ENCODE measurements at places on chromosomes 11 and 22.

DNA sequence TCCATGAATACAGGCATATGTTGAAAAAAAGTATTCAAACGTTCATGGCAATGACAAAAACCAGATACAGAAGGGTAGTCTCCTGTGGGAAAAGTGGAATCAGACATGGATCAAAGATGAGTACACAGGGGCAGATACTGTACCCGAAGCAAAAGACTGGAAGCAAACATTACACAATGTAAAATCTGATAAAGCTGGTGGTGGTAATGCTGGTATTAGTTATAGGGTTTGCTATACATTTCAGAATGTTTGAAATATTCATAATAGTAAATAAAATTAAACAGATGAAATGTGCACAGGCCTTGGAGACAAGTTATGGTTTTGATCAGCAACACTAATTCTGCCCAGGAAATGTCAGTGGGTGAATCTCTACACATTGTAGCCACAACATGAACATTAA lies 607.6 kb downstream of the SOX6 start:
- DNase-seq: no peak

DNA sequence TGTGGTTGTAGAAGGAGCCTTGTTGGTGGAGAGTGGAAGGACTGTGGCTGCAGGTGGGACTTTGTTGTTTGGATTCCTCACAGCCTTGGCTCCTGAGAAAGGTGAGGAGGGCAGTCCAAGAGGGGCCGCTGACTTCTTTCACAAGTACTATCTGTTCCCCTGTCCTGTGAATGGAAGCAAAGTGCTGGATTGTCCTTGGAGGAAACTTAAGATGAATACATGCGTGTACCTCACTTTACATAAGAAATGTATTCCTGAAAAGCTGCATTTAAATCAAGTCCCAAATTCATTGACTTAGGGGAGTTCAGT lies 2.4 kb downstream of the FUT4 start:
- no peak for DNase-seq

DNA sequence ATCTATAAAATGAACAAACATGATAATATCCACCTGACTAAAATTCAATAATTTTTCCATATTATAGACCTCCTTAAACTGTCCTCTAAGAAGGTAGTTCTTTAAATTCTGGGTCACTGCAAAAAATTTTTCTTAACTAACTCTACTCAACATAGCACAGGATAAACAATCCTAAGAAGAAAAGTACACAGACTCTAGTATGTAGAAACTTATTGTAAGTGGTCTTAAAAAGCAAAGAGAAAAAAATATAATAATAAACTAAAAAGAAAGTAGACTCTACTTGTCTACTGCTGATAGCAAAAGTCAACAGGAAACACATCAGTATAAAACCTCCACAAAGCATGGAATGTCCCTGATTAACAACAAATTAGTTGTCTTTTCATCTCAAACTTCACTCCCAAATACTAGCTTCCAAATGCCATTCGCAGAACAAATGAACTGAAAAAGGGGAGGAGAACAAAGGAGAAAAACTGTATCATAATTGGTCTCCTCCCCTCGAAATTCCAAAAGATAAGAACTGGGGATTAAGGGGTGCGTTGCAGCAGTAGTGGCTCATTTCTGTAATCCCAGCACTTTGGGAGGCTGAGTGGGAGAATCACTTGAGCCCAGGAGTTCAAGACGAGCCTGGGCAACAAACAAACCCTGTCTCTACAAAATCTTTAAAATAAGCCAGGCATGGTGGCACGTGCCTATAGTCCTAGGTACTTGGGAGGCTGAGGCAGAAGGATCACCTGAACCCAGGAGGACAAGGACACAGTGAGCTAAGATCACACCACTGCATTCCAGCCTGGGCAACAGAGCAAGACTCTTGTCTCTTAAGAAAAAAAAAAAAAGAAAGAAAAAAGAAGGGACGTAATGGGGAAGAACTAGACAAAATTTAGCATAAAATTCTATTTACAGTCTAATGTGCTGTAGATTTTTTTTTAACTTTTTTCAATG lies 6.5 kb downstream of the FCHSD2 start:
- no peak for DNase-seq

- DNase-seq: no peak
Measured at GRCh38 chr11:111726301-111726713, 39.9 kb downstream of the PPP2R1B start.

GRCh38 chr11:60343094-60343704 lies 16.1 kb downstream of the MS4A6E start:
- DNase-seq: no peak

DNA sequence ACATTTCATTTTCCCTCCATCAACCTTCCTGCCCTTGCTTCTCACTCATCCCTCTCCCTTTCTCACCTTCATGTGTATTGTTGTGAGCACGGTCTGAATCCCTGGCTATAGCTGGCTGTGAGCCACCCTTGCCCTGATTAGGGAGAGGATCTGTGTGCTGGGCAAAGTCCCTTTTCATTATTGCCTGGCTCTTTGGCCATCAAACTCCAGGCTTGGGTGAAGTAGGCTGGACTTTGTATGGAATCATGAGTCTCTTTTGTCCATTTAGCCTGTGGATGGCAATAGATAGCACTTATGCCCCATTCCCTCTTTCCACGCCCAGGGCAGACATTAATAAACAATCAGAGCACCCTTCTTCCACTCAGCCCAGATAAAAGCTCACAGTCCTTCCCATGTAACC lies 6.7 kb downstream of the MYO18B start:
- DNase-seq: no peak

DNA sequence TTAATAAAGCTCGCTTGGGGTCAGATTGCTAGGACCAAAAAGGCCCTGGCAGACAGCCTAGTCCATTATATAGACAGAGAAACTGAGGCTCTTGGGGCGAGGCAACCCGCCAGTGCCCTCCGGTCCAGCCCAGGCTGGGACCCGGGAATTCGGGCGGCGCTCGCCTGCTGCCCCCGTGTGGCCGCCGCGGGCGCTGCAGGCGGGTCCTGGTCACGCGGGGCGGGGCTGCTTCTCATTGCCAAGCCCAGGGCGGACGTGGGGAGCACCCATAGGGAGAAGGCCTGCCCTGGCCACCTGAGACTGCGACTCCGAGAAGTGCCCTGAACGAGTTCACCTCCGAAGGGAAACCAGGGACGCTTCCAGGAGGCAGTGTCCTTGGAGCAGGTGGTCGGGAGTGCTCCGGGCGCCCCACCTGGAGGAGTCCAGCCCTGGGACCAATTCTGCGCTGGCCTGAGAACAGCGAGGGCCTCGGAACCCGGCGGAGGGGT lies 36.0 kb upstream of the CSNK1E start:
- DNase-seq: no peak

- DNase-seq: no peak
Measured at GRCh38 chr22:20999350-21000206, 2.3 kb downstream of the THAP7 start.

DNA sequence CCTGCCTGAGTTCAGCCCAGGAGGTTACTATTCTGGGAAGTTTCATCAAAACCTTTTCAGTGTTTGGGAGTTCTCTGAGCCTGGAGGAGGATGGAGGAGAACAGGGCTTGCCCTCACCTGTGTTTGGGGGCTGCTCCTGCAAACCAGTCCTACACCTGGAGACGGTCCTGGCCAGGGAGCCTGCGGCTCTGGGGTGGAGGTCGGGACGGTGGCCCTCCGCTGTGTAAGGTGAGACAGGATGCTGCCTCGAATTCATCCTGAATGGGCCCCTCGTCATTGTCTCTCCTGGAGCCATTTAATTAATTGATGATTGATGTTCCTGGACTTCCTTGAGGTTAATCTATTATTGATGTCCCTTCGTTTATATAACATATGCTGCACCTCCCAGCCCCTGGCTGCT lies 6.3 kb downstream of the DAGLA start:
- DNase-seq: no peak

DNA sequence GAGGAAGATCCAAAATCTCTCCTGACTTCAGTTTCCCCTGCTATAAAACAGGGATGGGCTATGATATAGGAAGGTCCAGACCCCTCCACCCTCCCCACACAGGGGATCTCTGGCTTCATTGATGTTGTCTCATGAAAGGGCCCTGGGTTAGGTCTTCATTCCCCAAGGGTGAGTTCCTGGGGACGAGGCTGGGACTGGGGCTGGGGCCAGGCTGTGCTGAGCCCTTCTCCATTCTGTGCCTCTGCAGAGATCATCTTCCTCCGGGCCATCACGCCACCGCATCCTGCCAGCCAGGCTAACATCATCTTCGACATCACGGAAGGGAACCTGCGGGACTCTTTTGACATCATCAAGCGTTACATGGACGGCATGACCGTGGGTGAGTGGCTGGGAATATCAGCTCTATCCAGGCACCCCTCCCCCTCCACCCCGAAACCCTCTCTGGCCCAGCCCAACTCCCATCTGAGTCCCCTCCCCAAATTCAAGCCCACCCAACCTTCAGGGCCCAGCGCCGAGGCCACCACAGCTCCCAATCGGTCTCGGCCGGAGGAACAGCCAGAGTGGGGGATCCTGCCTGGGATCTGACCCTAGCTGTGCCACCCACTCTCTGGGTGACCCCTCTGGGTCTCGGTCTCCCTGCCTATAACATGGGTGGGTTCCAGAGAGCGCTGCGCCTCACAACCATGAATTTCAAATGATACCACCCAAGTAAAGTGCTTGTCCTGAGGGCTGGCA lies 74.2 kb downstream of the FBLN1 start:
- no peak for DNase-seq

Measured in esophagus squamous epithelium (tissue), 5 donors.